ENCODE measurements at places on chromosomes 13 and 19.

GRCh38 chr19:45468159-45468651, 409 bp downstream of the FOSB start:
- no peak for DNase-seq

GRCh38 chr13:24172071-24172470, 11.6 kb downstream of the SPATA13 start:
- no peak for DNase-seq

DNA sequence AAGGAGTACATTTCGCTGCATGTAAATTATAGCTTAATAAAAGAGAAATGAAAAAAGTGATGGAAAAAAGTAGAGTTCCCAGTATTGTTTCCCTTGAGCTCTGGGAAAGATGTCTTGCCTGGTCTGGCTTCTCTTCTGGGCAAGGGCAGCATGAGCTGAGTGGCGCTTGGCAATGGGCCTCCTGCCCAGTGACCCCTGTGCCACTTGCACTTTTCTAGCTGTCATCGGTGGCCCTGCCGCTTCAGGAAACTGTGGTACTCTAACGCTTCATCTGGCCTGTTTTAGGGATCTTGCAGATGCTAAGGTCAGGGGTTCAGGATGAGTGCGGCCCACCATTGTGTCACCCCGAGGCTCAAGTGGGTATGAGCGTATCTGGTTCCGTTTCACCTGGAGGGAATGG, 161.4 kb downstream of the MTUS2 start:
- DNase-seq, result no peak

DNA sequence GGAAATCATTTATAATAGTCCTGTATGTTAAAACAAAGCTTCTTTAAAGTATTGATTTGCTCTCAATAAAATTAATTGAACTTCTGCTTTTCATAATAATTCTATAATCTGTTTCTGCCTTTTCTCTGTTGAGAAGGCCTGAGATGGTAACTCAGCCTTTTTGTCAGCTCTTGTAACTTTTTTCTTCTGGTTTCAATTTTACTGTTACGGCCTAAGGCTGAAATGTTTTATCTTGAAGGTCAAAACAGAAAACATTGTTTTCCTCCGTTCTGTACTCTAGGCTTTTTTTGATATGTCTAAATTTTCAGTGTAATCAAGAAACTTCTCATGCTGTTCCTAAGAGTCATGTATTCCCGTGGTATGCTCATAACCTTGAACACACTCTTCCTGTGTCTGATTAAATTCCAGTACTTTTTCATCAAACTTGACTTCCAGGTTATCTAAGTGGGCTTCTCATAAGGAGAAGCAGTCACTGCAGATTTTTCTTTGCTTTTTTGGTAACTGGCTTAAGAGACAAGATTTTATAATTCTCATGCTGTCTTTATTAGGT, 7.6 kb upstream of the NAXD start:
- DNase-seq, result no peak

DNA sequence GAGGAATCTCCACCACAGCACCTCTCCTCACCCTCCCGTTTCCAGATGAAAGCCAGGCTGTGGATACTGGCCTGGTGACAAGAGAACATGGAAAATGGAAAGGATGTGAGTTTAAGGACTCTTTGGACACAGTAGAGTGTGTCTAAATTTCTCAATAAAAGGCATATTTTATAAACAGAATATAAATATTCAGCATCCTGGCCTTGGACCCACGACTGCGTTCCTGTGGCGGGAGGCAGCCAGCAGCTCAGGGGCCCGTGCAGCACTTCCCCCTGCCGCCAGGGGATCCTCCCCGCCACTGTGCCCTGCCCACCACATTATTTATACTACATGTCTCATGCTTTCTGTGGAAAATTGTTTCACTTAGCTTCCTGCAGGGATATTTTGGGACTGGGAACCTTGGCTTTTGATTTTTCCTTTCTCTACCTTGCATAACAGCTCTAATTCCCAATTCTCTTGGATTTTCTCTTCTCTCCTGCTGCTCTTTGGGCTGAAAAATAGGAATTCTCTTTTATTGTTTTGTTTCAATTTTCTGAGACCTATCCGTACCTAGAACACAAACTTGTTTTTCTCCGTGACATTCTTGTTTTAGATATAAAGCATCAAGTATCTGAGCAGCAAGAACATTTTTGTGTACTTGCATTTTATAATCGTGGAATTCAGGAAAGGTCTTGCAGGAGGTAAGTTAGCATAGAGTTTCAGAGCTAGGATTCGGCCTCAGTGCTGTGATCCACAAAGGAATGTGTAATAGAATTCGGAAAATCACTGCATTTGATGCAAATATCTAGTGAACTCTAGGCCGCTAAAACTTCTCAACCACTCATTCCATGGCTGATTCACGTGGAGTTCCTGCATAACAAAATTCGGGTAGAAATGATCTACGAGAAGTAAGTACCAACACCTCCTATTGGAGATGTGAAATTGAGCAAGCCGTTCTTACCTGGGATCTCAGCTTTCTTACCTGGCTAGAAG, 107.7 kb upstream of the SPATA13 start:
- DNase-seq, result no peak

- DNase-seq, result no peak
Observed at GRCh38 chr19:17499648-17500446, 11.6 kb upstream of the PGLS start.

DNA sequence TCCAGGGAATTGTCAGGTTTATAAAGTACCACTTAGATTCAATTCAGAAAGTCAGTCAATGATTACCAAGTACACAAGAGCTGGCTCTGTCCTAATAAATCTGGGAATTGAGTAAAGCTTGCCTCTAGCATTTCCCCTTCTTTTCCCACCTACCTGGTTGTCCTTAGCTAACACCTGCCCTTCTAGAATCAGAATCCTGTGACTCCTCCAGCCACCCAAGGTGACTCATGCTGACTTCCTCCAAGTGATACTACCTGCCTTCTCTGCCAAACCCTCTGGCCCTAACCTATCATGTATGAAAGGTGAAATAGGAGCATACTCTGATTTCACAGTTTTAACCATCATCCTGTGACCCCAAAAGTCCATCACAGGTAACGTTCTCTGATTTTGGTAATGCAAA, 151.2 kb downstream of the DIAPH3 start:
- DNase-seq, result no peak

DNA sequence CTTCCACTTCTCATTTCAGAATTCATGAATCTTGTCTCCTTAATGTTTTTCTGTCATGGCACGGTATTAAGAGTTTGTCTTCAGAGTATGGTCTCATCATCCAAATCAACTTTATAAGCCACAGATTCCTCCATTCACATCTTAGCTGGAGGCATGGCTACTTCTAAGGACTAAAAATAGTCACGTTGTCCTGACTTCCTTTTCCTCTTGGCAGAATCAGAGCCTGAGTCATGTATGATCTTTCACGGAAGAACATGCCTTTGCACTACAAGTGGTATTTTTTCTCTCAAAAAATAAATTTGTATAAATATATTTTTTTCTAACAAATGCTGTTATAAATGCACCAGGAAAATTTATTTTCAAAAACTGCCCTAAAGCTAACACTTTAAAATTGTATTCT, 71.4 kb downstream of the ALOX5AP start:
- no peak for DNase-seq
